ENCODE measurements at places on chromosomes 13 and 19.
A peak's percentile ranks its signal among the peaks of the same experiment; 100 is the strongest.

GRCh38 chr13:51689663-51689996, 105.4 kb downstream of the WDFY2 start:
- DNase-seq = no peak

GRCh38 chr13:105543742-105544141, 991.7 kb downstream of the EFNB2 start:
- peak; percentile 43 for DNase-seq

GRCh38 chr13:30869491-30869890, 36.6 kb upstream of the MEDAG start:
- DNase-seq = no peak

DNA sequence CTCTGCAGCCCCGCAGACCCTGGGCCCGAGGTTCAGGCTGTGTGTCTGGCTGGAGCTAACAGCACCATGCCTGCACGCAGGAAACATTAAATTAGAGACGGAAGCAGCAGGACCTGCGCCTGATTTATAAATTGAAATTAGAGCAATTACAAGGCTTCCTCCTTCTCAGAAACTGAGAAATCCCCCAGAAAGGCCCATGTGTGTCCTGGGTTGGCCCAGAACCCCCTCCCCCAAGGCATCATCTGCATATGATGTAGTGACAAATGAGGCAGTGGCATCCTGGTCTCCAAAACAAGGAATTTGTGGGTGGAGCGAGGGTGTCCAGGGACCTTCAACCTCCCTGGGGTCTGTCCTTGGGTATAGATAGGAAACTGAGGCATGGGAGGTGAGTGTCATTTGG, 27.2 kb upstream of the SEMA6B start:
- DNase-seq = no peak

GRCh38 chr13:107020393-107020792, 452.5 kb upstream of the ARGLU1 start:
- DNase-seq = no peak

- no peak for DNase-seq
Observed at GRCh38 chr13:51928231-51928630, 66.5 kb downstream of the CCDC70 start.

DNA sequence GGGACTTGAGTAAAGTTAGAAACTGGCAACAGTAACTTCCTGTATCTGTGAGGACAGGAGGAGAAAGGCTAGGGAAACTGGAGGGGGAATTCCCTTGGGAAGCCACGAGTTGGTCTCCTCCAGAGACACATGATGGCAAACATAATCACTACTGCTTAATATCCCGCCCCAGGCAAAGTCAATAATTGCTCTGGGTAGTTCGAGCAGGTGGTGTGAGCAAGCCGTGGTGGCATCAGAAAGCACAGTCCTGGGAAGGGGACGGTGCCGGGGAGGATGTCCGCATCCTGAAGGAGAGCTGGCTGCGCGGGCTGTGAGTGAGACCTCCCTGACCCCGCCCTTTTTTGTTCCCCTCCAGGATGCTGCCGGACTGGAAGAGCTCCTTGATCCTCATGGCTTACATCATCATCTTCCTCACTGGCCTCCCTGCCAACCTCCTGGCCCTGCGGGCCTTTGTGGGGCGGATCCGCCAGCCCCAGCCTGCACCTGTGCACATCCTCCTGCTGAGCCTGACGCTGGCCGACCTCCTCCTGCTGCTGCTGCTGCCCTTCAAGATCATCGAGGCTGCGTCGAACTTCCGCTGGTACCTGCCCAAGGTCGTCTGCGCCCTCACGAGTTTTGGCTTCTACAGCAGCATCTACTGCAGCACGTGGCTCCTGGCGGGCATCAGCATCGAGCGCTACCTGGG, 1.4 kb downstream of the FFAR2 start:
- DNase-seq = no peak

DNA sequence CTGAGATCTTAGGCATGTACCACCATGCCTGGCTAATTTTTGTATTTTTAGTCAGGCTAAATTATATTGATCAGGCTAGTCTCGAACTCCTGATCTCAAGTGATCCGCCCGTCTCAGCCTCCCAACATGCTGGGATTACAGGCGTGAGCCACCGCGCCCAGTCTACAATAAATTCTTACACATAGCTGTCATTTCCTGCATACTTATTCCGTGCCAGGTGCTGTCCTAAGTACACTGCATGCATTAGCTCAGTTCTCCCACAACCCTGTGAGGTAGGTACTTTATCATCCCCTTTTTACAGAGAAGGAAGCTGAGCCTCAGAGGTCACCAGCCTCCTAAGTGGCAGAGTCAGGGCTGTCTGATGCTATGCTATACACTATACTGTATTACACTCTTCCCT, 7.2 kb upstream of the RHPN2 start:
- DNase-seq = no peak
